ENCODE measurements at places on chromosomes 7 and 10. TPM values are rescaled to one million over a fixed set of nuclear protein-coding genes. Genes with fewer than 3 reads are reported as not detected.

- peaks cover 28% of the 10 kb centered on the region for H3K4me1 ChIP-seq
- no peak overlapping the region for H3K4me3 ChIP-seq
- no peaks in the 10 kb centered on the region for H3K27me3 ChIP-seq
- DNase-seq: peak; percentile 75
Observed at GRCh38 chr7:44257618-44258422, 57.0 kb downstream of the YKT6 start.

GRCh38 chr10:14574291-14574690 lies 200.4 kb downstream of the FAM107B start:
- H3K4me1 ChIP-seq: peaks cover 92% of the 10 kb centered on the region
- H3K27me3 ChIP-seq: no peaks in the 10 kb centered on the region
- H3K36me3 ChIP-seq: no peaks in the 10 kb centered on the region
- no peak overlapping the region for H3K4me3 ChIP-seq
- DNase-seq: no peak
- peak overlapping the region; percentile 24 for H3K27ac ChIP-seq

The MACC1 gene
- total RNA-seq: 0.09 TPM

DNA sequence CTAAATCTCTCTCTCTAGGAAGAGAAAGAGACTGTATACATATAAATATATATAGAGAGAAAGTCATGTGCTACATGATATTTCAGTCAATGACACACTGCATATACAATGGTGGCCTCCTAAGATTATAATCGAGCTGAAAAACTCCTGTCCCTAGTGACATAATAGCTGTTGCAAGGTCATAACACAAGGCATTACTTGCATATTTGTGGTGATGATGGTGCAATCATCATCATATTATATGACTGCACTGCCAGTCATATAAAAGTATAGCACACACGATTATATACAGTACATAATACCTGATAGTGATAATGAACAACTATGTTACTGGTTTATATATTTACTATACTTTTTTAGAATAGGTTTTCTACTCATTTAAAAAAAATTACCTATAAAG lies 316.7 kb downstream of the FGFR2 start:
- H3K4me3 ChIP-seq: no peak overlapping the region
- no peak overlapping the region for H3K27ac ChIP-seq
- H3K27me3 ChIP-seq: no peaks in the 10 kb centered on the region
- no peak for DNase-seq
- no peaks in the 10 kb centered on the region for H3K4me1 ChIP-seq
- no peaks in the 10 kb centered on the region for H3K36me3 ChIP-seq

The NPY gene
- not detected for total RNA-seq

DNA sequence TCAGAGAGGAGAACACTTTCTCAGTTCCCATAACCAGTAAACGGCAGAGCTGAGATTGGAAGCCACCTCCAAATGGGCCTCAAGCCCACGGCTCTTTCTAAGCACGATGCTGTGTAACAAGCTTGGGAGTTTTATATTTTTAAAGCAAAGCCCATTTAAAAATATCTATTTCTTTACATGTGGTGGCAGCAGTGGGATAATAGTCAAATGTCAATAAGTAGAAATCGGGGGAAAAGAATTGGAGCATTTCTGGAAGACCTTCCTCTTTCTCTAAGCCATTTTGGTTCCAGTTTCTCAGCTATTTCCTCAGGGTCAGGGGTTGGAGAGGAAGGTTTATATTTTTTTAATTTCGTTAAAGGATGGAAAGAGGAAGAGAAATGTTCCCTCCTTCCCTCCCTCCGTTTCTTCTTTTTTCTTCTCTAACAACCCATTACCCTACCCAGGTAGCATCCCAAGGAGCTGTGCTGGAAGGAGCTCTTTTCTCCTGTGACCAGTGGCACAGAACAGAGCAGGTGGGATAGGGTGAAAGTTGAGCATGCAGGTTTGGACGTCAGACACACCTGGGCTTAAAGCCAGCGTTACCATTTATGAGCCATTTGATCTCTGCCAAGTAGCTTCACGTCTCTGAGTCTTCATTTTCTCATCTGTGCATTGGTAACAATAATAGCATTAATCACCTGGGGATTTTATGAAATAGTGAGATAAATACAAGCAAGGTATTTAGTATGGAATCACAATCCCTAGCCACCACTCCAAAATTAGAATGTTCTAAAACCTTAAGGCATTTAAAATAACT lies 515.7 kb downstream of the RPS24 start:
- no peaks in the 10 kb centered on the region for H3K36me3 ChIP-seq
- H3K27ac ChIP-seq: no peak overlapping the region
- H3K27me3 ChIP-seq: no peaks in the 10 kb centered on the region
- DNase-seq: no peak

- H3K27me3 ChIP-seq: no peaks in the 10 kb centered on the region
- no peak for DNase-seq
- no peak overlapping the region for H3K4me3 ChIP-seq
- H3K36me3 ChIP-seq: no peaks in the 10 kb centered on the region
- H3K4me1 ChIP-seq: peaks cover 9% of the 10 kb centered on the region
Observed at GRCh38 chr7:74462707-74463100, 9.0 kb downstream of the GTF2IRD1 start.

GRCh38 chr7:81611040-81611439 lies 158.8 kb downstream of the HGF start:
- H3K27ac ChIP-seq: no peak overlapping the region
- H3K27me3 ChIP-seq: no peaks in the 10 kb centered on the region
- H3K4me1 ChIP-seq: no peaks in the 10 kb centered on the region
- no peak overlapping the region for H3K4me3 ChIP-seq
- H3K36me3 ChIP-seq: no peaks in the 10 kb centered on the region

The FBXL13 gene
- total RNA-seq: 0.49 TPM

DNA sequence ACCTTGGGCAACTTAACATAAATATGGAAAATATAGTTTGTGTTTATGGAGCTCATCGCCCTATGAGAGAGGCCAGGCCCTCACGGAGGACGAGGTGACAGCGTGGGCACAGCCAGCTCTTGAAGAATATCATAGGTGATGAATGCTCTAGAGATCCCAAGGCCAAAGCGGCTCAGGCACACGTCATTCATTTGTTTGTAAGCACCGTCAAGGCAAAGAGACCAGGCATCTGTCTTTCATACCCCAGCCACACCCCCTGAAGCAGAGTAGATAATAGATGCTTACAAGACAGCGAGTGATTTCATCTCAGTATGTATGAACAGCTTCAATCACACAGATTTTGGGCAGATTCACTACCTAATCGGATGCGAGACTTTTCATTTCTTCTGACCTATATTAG lies 242.1 kb upstream of the C7orf33 start:
- no peaks in the 10 kb centered on the region for H3K36me3 ChIP-seq
- H3K4me1 ChIP-seq: no peaks in the 10 kb centered on the region
- no peaks in the 10 kb centered on the region for H3K27me3 ChIP-seq
- DNase-seq: no peak
- no peak overlapping the region for H3K4me3 ChIP-seq

The ZNF32 gene
- 35.5 TPM for total RNA-seq

- H3K27me3 ChIP-seq: no peaks in the 10 kb centered on the region
- no peaks in the 10 kb centered on the region for H3K4me1 ChIP-seq
- H3K4me3 ChIP-seq: no peak overlapping the region
- no peak overlapping the region for H3K27ac ChIP-seq
- no peaks in the 10 kb centered on the region for H3K36me3 ChIP-seq
Observed at GRCh38 chr7:1994931-1995330, 237.8 kb downstream of the MAD1L1 start.

DNA sequence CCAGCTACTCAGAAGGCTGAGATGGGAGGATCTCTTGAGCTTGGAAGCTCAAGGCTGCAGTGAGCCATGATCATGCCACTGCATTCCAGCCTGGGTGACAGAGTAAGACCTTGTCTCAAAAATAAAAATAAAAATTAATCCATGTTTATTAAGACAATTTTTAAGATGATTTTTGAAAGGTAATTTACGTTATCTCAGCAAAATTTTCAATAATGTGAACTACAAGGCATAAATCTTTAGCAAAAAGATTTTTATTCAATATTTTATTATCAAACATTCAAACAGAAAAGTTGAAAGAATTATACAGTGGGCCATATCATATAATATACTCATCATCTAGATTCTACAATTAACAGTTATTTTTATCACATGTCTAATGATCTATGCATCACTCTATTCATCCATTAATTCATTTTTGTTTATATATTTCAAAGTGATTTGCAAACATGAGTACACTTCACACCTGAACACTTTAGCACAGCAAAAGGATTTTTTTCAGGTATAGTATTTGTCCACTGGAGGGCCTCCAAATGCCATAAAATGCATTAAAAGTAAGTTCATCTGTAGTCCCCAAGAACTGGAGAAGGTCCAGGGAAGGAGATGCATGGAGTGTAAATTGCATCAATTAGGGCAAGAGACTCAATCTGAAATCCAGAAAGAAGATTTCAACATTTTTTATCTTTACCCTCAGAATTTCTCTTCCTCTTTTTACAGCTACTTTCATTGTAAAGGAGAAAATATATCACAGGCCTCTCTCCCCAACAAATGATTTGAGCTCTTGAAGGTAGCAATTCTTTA lies 38.6 kb upstream of the RSBN1L start:
- no peak overlapping the region for H3K27ac ChIP-seq
- no peak overlapping the region for H3K4me3 ChIP-seq
- no peaks in the 10 kb centered on the region for H3K4me1 ChIP-seq
- DNase-seq: peak; percentile 49

DNA sequence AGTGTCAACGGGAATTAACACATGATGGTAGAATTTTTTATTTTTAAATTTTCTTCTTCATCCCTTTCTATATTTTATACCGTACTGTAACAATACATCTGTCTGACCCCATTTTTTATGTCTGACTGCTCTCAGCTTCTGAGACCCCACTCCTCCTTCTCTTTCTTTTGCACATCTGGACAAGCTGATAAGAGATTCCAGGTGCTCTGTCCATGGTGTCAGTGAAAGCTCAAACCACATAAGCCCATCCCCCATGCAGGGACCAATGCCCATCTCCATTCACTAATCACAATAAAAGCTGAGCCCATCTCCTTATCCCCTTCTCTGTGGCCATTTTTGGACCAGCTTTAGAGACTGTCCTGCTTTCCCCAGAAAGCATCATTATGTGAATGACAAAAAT lies 8.7 kb downstream of the GSDME start:
- H3K27me3 ChIP-seq: no peaks in the 10 kb centered on the region
- no peak for DNase-seq

DNA sequence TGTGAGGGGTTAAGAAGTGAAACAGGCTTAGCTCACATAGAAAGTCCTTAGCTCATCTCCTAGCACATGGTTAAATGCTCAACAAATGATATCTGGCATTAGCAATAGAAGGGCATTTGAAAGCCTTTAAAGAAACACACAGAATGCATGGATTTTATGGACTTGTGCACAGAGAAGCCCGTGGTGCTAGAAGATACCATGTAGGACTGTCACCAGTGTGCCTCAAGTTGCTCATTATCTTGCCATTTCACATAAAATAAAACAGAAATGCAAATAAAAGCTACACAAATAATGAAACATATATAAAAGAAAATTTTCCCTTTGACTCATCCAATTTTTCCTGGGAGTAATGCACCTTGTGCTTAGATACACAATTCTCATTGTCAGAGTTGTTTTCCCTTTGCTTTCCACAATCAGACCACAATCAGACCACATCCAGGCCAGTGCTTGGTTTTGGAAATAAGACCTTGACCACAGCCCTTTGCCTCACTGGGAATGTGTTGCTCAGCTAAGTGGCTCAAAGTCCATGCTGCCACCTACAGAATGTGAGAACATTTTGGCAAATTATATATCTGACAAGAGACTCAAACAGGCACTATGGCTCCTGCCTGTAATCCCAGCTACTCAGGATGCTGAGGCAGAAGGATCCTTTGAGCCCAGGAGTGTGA lies 9.5 kb upstream of the WDR11 start:
- H3K27me3 ChIP-seq: no peaks in the 10 kb centered on the region
- DNase-seq: no peak
- no peak overlapping the region for H3K27ac ChIP-seq
- no peak overlapping the region for H3K4me3 ChIP-seq
- no peaks in the 10 kb centered on the region for H3K4me1 ChIP-seq
- H3K36me3 ChIP-seq: no peaks in the 10 kb centered on the region

- H3K4me1 ChIP-seq: no peaks in the 10 kb centered on the region
- DNase-seq: no peak
- no peak overlapping the region for H3K4me3 ChIP-seq
- no peak overlapping the region for H3K27ac ChIP-seq
Observed at GRCh38 chr7:47411901-47412300, 170.0 kb downstream of the TNS3 start.

DNA sequence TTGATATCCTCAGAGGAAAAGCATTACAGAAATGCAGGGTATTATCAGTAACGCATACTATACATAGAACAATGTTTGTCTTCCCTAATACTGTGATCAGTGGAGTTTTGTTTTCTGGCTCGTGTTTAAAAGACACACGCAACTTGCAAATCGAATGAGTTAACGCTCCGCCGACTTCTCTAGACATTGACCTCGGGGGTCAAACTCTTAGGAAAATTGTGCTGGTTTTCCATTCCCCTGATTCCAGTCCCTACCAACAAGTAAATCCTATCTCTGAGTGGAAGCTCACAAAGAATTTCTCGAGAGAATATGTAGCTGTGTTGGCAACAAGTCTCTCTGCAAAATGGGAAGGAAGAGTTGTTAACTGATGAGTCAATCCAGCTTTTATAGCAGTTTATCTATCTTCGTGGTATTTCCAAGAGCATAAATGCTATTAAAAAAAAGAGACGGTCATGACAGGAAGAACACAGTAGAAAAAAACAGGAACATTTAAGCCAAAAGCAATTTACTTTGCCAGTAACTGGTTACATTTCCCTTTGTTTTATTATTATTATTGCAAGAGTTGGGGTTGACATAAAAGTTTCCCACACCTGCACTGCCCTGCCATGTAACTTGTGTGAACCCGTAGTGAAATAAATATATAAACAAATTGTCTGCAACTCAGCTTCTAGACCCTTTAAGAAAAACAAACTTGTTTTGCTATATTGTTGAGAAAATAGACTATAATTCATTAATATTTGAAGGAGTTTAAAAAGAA lies 144.4 kb downstream of the ARID5B start:
- no peak for DNase-seq
- no peaks in the 10 kb centered on the region for H3K27me3 ChIP-seq
- H3K4me1 ChIP-seq: peaks cover 81% of the 10 kb centered on the region

GRCh38 chr10:51510231-51510630 lies 189.2 kb downstream of the CSTF2T start:
- H3K4me1 ChIP-seq: no peaks in the 10 kb centered on the region
- no peak for DNase-seq

The CPA2 gene
- not detected for total RNA-seq

The MLXIPL gene
- not detected for total RNA-seq

GRCh38 chr10:116262678-116263077 lies 10.3 kb downstream of the GFRA1 start:
- H3K36me3 ChIP-seq: no peaks in the 10 kb centered on the region
- H3K4me3 ChIP-seq: no peak overlapping the region
- H3K27ac ChIP-seq: no peak overlapping the region

GRCh38 chr10:51935341-51935740 lies 235.9 kb upstream of the CSTF2T start:
- no peaks in the 10 kb centered on the region for H3K27me3 ChIP-seq
- no peak overlapping the region for H3K27ac ChIP-seq
- no peaks in the 10 kb centered on the region for H3K36me3 ChIP-seq
- no peak for DNase-seq
- H3K4me1 ChIP-seq: no peaks in the 10 kb centered on the region
